ENCODE measurements at places on chromosomes 6 and 20.

DNA sequence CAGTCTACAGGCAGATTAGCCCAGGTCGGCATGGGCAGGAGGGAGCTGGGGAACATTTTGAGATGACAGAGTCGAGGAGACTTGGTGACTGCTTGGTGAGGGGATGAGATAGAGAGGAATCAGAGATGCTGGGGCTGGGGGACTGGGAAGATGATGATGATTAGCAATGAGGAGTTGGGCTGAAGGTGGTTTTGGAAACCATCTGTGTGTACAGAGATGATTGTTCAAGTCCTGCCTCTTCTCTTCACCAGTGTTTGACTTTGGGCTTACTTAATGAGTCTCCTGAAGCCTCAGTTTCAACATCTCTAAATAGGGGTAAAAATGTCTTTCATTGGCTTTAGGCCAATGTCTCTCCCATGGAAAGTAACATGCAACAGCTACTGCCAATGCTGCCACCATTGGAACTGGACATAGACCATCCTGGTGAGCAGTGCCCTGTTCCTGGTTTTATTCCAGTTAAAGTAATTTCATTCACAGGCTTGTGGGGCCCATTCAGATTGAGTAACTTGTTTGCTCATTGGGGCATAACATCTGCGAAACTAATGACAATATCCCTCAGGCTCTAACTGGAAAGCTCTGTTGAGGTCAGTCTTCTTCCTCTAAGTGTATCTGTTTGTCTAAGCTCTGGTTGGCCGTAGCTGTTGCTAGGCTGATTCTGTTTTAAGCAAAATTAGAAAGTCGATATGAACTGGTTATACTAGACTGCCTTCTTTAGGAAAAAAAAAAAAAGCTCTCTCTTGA, 99.1 kb downstream of the ARMC2 start:
- DNase-seq: no peak

- no peak for DNase-seq
These were observed 15.7 kb downstream of the AFDN start for GRCh38 chr6:167842457-167842856.

DNA sequence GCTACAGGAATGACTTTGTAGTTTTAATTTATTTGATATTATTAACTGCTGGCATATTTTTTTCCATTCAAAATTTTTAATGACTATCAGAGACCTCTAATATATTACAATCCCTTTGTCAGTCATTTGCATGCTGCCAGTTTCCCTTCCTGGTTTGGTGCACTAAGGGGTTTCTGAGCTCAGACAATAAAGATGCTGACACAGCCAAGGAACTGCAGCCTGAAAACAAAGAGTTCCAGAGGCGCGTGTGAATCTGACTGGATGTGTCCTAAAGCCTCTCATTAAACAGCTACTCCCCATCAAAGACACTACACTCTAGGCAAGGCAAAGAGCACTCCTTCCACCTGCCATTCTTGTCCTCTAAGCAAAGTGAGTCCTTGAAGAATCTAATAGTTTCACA, 116.8 kb upstream of the DST start:
- DNase-seq: no peak

DNA sequence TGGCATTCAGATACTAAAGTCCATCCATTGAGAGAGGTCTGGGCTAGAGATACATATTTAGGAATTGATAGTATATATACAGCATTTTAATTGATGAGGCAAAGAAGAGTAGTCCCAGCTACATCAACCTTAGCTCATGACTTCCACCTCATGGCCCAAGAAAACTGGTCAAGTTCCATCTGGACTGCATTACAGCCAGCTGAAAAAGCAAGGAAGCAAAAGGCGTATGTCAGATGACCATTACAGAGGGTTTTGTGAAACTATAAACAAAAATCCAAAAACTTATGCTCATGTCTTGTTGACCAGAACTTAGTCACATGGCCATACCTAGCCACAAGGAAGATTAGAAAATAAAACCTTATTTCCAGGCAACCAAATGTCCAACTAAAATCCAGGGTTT, 46.8 kb upstream of the RNF146 start:
- no peak for DNase-seq

DNA sequence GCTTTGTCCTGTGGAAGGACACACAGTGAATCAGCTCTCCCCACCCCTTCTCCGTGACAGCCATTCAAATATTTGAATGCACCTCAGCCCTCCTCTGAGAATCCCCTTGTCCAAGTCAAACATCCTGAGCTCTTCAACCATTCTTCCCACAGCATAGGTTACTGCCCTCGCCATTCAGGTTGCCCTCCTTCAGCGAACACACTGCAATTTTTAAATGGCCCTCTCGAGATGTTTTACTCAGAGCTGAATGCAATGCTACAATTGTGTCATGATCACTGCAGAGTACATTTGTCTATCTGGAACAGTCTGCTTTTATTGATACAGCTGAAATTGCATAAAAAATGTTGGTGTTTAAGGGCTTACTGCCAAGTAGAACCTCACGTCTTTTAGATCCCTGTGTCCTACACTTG, 48.9 kb downstream of the SLC2A12 start:
- DNase-seq: no peak

GRCh38 chr6:35737413-35738211, 780 bp downstream of the ARMC12 start:
- DNase-seq: peak; percentile 71

GRCh38 chr6:14865531-14866100, 380.3 kb upstream of the JARID2 start:
- no peak for DNase-seq

DNA sequence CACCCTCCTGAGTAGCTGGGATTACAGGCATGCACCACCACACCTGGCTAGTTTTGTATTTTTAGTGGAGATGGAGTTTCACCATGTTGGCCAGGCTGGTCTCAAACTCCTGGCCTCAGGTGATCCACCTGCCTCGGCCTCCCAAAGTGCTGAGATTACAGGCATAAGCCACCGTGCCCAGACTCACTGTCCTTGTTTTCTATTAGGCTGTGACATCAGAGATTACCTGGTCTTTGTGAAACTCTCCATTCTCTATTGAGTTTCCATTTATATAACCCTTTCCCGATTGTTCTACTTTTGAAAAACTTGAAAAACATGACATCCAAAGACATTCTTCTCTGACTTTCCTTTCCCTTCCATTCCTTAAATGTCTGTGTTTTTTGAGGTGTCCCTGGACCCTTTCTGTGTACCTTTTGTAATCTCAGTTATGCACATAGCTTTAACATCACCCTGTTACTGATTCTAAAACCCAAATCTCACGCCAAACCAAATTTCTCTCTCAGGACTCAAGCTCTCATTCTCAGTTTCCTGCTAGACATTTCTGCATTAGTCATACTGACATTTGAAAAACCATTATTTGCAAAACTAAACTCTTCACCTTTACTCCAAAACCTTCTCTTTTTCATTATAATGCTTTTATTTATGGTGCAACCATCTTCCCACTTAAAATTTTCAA, 137.0 kb downstream of the KHDC1L start:
- no peak for DNase-seq

GRCh38 chr6:63272397-63272796, 47.4 kb downstream of the LGSN start:
- DNase-seq: peak; percentile 6

GRCh38 chr20:7691647-7692269, 248.5 kb downstream of the HAO1 start:
- DNase-seq: no peak

All from NCI-H1436 (cell line).